ENCODE measurements at places on chromosomes 5 and 9.

GRCh38 chr5:92879806-92880543 lies 701.0 kb downstream of the NR2F1-AS1 start:
- DNase-seq = no peak

- no peak for DNase-seq
Observed at GRCh38 chr5:154780128-154780527, 25.0 kb downstream of the LARP1 start.

DNA sequence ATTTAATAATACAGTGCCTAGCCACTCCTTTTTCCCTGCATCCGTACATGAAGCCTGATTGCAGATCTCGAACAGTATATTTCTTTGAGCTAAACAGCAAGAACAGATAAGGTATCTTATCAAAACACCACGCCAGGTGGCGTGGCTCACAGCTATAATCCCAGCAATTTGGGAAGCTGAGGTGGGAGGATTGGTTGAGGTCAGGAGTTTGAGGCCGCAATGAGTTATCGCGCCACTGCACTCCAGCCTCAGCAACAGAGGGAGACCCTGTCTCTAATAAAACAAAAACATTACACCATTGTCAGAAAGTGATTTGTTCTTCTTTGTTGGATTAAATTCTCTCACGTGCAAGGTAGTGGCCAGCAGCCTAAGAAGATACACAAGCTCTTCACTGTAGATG lies 291.2 kb upstream of the DMRT1 start:
- DNase-seq = no peak

GRCh38 chr5:73170522-73170921 lies 2.5 kb upstream of the TMEM174 start:
- no peak for DNase-seq

GRCh38 chr5:139878093-139878492 lies 82.5 kb downstream of the PSD2 start:
- no peak for DNase-seq

DNA sequence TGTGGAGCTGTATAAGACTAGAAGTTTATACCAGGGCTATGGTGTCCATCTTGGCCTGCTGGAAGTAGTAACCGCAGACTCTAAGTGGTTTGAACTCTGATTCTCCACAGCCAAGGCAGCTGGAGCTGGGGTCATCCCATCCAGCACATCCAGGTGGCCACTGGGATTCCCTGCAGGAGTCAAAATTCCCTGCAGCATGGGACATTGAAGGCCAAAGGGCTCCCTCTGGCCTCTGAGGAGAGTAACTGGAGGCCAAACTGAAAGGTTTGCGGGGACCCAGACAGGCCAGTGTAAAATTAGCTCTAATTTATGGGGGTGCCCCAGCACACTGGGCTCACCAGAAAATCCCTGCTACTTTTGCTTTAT lies 12.2 kb upstream of the PRXL2C start:
- DNase-seq = no peak

DNA sequence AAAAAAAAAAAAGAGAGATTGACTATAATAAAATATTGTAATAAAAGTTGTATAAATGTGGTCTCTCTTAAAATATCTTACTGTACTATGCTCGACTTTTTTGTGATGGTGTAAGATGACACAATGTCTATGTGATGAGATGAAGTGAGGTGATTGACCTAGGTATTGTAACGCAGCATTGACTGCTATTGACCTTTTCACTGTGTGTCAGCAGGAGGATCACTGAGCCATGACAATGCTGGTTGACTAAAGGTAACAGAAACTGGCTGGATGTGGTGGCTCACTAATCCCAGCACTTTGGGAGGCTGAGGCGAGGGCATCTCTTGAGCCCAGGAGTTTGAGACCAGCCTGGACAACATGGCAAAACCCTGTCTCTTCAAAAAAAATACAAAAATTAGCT lies 78.6 kb upstream of the MYO10 start:
- no peak for DNase-seq

- DNase-seq = no peak
Observed at GRCh38 chr9:33139421-33140228, 27.5 kb downstream of the B4GALT1 start.

- DNase-seq = no peak
Observed at GRCh38 chr5:149015561-149015960, 47.3 kb downstream of the SH3TC2 start.

DNA sequence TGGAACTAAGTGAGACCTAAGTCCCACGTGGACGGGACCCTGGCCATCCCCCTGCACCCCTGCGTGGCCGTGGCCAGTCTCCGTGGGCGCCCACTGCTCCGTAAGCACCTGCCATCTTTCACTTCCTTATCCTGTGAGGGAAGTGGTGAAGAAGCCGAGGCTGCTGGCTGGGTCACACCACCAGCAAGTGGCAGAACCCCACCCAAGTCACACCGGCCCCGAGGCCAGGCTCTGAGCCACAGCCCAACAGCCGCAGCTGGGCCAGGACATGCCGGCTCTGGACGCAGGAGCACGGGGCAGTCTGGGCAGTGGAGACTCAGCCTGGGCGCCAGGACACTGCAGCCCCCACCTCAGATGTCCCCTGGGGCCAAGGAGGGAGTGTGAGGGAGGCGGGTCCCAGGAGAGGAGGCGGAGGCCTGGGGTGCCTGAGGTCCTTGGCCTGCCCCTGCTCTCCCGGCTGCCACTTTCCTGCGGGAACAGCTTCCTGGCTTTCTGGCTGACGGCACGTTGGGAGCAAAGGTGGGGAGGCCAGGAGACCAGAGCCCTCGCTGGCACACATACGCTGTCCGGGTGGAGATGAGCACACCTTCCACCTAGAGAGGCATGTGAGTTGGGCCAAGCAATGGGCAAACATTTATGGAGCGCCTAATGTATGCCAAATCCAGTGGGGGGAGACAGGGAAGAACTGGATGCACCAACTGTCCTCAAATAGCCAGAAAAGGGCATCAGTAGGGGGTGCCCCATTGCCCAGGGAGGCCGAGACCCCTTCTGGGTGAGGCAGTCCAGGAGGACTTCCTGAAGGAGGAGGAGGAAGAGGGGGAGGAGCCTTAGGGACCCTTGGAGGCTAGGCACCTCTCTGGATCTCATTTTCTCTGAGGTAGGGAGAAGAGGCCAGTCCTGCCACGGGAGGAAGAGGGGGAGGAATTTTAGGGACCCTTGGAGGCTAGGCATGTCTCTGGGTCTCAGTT lies 43.9 kb upstream of the EGFL7 start:
- DNase-seq = no peak

DNA sequence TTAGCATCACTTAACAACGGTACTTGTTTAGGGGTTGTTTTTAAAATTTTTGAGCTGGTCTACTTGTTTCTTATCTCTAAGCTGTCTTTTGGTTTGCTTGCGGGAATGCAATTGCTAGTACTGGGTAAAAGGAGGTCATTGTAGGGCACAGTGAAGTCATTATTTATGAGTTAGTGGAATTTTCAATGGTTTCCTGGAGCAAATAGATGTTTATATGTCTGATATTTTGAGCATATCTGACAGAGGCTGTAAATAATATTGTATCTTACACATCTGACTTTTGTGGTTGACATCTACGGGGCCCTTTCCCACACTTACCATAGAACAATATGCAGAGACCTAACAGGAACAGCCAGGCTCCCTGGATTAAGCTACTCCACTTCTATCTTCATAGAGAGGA lies 90.4 kb upstream of the IL6ST start:
- no peak for DNase-seq

DNA sequence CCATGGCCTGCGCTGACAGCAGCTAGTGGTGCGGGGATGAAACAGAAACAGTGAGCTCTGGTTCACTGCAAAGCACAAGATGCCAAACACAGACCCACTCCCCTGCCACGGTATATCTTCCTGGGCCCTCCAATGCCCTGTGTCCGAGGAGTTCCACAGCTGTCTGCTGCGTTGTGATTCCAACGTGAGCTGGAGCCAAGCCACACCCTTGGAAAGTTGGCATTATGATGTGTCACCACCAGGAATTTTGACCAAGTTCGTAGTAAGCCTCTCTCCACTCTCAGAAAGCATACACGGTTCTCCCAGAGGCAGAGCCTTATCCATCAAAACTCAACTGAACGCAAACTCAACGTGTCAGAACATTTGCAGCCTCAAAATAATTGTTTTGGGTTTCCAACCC lies 55.6 kb downstream of the MACROH2A1 start:
- DNase-seq = no peak

GRCh38 chr5:53481159-53481886 lies 894 bp downstream of the FST start:
- DNase-seq = no peak

DNA sequence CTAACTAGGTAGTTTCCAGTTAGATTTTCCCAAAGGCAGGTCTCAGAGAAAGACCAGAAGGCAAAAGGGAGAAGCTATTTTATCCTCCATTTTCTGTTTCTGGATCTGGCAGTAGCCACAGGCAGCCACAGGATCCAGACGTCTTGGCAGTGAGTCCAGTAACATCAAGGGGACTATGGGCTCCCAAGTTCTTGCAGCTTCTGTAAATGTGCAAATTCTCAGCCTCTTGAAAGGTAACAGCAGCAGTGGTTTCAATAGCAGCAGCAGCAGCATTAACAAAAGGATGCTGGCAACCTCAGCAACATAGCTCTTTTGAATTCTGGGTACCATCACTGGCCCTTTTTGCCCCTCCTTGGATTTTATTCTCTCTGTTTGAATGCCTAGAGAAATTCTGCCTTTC lies 27.1 kb upstream of the IL33 start:
- no peak for DNase-seq

- no peak for DNase-seq
Observed at GRCh38 chr9:129596541-129597331, 24.2 kb downstream of the C9orf50 start.

- DNase-seq = no peak
Observed at GRCh38 chr9:108058135-108058814, 568.7 kb upstream of the KLF4 start.

GRCh38 chr5:172939611-172940267 lies 19.5 kb upstream of the RPL26L1 start:
- no peak for DNase-seq

DNA sequence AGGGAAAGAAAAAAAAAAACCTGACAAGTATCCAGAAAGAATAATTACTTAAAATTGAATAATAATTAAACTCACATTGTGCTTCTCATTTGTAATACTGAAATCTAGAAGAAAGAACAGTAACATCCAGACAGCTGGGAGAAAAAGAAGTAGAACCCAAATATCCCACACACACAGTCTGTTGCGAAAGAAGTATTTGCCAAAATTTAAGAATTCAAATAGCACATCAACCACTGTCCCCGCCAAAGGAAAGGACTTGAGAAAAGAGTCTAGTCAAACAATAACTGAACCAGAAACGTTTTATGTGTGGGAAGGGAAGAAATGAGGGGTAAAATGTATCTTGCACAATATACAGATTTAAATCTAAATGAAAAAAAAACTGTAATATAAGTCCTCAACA lies 202.8 kb downstream of the MLLT3 start:
- no peak for DNase-seq

GRCh38 chr5:13921578-13921977 lies 22.9 kb downstream of the DNAH5 start:
- no peak for DNase-seq

- DNase-seq = no peak
Observed at GRCh38 chr5:166341740-166342337, 1949.6 kb upstream of the WWC1 start.

GRCh38 chr9:91803151-91803940 lies 146.7 kb downstream of the ROR2 start:
- DNase-seq = no peak

- DNase-seq = no peak
Observed at GRCh38 chr5:126956991-126957390, 73.4 kb downstream of the MARCHF3 start.

GRCh38 chr5:96093340-96093739 lies 131.7 kb upstream of the ELL2 start:
- no peak for DNase-seq

DNA sequence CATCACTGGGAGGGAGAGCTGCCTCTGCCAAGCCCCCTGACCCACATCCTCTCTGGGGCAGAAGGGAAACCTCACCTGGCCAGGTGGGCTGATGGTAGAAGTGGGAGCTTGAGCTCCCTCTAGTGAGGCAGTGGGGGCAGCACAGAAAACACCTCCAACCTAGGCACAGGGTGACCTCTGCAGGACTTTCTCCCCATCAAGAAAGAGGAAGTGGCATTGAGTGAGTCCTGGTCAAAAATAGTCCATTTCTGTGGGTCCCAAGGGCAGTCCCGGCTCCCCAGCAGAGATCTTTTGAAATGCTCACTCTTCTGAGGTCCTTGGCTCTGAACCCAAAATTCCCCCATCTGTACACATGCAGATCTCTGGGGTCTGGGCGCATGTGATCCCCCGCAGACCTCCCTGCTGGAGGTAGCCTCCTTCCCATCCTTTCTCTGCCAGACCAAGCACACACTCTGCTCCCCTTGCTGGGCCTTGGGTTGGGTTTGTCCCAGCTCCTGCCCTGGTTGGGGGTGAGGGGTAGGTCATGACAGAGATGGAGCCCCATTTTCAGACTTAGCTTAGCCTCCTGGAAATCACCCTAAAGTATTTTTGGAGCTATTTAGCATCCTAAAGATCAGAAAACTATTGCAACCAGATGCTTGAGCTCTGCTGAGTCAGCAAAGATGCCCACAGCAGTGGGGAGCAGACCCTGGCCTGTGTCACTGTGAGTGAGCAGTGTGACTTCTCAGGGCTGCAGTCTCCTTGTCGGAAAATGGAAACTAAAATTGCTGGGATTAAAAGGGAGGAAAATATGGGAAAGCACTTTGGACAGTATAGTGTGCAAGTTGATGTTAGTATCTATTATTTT lies 41.6 kb upstream of the LCP2 start:
- peak; percentile 38 for DNase-seq

DNA sequence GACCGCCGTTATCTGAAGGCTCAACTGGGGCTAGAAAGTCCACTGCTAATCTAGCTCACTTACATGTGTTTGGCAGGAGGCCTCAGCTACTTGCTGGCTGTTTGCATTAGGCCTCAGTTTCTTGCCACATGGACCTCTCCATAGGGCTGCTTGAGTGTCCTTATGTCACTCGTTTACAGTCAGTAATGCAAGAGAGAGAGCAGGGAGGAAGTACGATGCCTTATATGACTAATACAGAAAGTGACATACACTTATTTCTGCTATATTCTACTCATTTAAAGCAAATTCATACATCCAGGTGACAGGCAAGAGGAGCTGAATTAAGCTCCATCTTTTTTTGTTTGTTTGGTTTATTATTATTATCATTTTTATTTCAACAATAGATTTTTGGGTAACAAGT lies 179.6 kb downstream of the LURAP1L start:
- no peak for DNase-seq

DNA sequence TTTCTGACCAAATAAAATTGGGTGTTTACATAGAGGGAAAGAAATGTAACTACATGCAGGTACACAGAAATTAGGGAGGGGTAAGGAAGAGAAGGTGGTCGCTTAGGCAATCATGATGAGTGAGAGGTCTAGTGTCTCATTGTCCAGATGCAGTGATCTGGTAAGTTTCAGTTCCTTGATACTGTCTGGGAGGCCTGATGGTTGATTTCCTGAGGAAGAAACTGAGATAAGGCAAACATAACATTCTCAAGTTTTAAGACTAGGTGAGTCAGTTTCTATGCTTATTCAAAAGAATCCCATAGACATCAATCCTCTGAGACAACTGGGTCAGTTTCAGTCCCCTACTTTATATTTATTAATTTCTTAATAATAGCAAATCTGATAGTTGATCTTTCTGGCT lies 843.3 kb upstream of the CDH10 start:
- no peak for DNase-seq
